ENCODE measurements at places on chromosomes 13 and 19.

DNA sequence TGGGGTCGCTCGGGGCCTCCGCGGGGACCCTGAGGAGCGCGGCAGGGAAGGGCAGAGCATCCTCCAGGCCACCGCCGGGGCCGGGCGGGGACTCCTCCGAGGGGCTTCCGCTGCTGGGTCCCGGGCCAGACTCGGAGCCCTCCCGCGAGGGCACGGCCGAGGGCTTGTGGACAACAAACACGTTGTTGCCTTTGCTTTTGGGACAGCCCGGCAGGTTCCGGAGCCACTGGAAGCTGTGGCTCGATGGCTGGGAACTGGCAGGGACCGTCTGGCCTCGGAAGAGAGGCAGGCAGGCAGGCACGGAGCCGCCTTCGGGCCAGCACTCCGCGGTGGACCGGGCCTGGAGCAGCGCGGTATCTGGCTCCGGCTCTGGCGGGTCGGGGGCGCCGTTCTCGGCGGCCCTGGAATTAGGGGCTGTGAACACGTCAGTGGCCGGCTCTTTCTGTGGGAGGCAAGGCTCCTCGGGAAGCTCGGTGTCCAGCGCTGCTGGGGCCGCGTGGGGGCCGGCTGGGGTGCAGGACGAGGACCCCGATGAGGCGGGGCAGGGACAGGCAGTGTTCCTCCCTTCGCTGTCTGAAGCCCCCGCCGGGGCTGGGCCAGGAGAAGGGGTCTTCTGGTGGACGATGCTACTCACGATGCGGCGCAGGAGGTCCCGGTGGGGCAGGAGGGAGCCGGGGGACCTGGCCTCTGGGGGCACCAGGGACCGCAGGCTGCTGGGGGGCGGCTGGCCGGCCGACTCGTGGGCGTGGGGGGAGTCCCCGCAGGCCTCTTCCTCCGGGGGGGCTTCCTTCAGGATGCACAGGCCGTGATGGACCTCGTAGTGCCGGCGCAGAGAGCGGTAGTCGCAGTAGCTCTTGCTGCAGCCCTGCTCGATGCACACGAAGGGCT is 27.6 kb downstream of the ZNF541 start:
- no peak for DNase-seq

GRCh38 chr19:35002037-35002535 is 2.0 kb downstream of the GRAMD1A start:
- DNase-seq: no peak

DNA sequence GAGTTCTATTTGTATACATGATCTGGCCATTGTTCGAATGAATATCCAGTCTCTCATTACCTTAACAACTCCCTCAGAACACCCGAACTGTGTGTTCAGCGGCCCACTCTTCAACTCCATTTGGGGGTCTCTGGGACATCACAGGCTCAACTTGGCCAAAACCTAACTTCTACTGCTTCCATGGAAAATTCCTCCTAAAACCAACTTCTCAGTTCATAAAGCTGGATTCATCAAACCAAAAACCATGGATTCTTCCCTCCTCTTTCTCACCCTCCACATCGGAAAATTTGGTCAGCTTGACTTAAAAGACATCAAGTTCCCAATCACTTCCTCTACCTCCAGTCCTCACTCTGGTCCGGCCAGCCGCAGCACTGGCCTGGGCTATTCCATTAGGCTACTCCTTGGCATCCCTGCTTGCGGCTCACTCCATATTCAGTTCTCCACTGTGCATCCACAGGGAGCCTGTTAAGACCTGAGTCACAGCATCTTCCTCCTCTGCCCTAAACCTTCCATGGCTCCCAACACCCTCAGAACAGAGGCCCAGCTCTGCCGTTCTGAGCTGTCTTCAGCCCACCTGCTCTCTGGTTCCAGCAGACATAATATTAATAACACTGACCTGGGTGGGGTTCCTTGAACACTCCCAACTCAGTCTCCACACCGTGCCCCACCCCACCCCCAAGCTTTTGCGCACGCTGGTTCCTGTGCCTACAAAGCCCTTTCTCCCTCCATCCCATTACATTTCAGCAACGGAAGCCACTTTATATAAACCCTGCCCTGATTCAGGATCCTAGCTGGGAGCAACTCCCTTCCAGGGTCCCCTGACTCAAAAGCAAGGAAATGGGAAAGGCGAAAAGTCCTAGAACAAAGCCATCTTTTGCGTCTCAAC is 1.1 kb downstream of the ZNF792 start:
- no peak for DNase-seq

DNA sequence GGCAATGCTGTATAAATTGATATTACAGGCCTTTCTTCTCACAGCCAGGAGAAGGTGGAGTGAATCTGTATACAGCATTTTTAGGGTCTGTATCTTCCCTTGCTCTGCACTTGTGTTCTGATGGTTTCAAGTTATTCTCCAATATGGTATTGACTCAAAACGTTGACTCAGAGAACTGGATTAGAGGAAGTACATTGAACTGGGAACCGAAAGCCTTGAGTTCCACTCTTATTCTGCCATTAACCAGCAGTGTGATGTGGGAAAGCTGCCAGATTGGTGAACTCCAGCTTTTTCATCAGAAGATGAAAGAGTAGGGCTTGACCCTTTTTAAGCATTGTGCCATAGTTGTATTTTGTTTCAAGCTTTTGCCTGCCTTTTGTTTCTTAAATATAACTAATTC is 167.7 kb downstream of the SPRY2 start:
- DNase-seq: no peak

DNA sequence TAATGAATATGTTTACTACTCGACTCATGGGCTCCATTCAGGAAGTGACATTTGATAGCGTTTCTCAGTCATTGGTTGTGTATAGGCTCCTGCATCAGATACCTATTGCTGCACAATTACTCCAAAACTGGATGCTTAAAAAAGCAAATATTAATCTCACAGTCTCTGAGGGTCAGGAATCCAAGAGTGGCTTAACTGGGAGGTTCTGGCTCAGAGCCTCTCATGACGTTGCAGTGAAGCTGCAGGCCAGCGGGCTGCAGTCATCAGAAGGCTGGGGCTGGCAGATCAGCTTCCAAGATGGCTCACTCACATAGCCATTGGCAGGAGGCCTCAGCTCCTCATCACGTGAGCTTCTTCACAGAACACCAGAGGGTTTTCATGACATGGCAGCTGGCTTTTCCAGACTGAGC is 525.1 kb upstream of the NBEA start:
- no peak for DNase-seq

DNA sequence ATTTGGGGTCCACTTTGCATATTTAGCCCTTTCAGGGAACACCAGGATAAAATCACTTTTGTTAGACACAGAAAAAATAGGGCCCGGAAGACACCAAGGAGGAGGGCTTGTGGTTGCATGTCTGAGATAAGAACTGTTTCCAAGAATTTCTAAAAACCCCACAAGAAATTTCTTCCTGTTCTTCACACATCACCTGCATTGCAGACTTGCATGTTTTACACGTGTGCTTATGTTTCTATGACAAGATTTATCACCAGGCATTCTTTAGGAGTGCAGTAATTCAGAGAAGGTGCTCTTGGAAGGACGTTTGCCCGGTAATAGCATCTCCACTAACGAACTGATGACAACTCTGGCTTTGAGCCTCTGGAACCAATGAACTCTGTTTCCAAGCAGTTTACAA is 7.1 kb upstream of the ACTL9 start:
- DNase-seq: no peak

DNA sequence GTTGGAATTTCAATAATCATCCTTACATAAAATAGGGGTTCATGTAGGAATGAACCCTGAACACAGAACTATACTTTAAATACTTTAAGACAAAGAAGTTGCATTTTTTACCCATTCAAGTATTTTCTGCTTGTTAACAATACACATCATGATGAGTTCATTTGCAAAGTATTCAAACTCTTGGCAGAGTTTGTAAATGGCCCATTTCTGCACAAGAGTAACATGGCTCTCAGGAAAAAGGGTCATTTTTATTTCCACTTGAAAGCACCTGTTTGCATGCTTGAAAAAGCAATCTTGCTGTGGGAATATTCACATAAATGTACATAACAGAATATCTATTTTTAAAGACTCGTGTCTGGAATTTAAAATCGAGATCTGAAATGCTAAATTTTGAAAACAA is 18.1 kb downstream of the ESD start:
- DNase-seq: no peak

DNA sequence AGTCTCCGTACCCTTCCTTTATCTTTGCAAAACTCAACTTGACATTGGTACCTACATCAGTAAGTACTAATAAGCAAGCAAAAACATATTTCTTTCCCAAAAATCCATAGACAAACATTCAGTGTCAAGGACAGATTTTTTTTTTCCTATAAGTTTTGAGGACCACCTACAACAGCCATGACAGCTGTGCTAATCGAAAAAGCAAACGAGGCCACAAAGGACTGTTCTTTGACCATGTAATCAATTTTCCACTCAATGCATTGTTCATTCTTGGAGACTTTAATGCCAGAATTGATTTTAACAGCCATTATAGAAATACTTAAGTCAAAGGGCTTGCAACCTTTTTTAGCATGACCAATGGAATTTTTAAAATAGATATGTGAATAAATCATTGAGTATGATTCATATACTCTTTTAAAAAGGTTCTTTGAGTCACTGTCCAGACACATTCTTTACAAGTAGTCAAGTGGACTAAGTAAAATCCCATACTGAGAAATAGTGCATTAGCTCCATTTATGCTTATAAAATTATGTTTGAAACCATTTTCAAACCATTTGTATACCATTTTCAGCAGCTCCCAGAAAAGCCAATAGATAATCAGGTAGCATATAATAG is 323.9 kb downstream of the MZT1 start:
- DNase-seq: no peak

GRCh38 chr19:30784850-30785457 is 412.8 kb downstream of the ZNF536 start:
- DNase-seq: peak; percentile 52

GRCh38 chr13:38141792-38142191 is 207.9 kb upstream of the UFM1 start:
- no peak for DNase-seq

GRCh38 chr13:100506600-100507422 is 81.8 kb downstream of the GGACT start:
- DNase-seq: no peak

DNA sequence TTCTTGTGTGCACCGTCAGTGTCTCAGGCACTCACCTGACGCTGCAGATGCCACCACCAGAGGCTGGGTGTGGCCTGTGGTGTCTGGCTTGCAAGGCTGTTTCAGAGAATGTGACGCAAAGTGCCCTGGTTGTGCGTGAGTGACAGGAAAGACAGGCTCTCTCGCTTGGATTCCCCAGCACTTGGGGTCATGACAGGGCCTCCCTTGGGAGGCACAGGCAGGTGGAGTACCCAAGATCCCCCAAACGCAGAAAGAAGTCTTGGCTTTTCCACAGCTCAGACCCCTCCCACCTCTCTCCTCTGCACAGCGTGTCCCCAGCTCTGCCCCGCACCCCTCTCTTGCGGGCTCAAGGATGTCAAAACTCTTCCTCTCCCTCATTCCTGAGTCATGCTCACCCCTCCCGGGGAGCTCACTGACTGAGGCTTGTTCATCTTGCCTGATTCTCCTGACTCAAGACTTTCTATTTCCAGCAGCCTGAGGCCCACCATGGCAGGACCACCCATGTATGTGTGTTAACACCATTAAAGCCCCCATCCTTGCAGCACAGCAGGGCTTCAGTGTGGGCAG is 21.0 kb downstream of the DHX34 start:
- no peak for DNase-seq

- DNase-seq: peak; percentile 48
Measured at GRCh38 chr19:14432791-14433553, at the start of gene PKN1. Gene PKN1 (plus strand): TSS chr19:14433306. CDS start chr19:14433522, 216 bp downstream.

GRCh38 chr13:46593398-46593797 is 40.4 kb downstream of the LRCH1 start:
- DNase-seq: peak; percentile 62

DNA sequence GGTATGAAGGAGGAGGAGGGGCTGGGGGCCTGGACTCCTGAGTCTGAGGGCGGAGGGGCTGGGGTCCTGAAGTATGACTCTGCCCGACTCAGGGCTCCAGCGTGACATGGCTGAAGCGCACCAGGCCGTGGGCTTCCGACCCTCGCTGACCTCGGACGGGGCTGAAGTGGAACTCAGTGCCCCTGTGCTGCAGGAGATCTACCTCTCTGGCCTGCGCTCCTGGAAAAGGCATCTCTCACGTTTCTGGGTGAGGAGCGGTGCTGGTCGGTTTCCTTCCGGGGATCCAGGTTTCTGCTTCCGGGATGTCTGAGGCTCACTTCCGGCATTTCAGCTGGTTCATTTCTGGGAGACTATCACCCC is 1.2 kb downstream of the CPT1C start:
- DNase-seq: no peak

DNA sequence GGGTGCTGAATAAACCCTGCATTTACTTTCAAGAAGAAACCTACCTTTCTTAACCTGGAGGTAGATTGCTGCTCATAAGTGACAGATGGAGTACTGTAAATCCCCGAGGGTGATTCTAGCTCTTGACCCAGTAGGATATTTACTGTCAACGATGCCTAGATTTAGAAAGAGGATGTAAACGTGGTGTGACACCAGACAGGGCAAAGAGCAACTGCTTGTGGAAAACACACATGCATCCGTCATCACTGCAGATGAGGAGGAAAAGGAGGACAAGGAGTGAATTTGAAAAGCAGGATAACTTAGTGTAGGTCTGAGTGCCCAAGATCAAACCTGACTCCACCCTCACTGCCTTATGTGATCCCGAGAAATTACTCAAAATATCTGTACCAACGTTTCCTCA is 9.8 kb upstream of the CLN5 start:
- DNase-seq: no peak

GRCh38 chr19:49749771-49750170 is 13.3 kb downstream of the TSKS start:
- DNase-seq: no peak

- DNase-seq: no peak
Measured at GRCh38 chr13:60139272-60139671, 24.5 kb downstream of the DIAPH3 start.

DNA sequence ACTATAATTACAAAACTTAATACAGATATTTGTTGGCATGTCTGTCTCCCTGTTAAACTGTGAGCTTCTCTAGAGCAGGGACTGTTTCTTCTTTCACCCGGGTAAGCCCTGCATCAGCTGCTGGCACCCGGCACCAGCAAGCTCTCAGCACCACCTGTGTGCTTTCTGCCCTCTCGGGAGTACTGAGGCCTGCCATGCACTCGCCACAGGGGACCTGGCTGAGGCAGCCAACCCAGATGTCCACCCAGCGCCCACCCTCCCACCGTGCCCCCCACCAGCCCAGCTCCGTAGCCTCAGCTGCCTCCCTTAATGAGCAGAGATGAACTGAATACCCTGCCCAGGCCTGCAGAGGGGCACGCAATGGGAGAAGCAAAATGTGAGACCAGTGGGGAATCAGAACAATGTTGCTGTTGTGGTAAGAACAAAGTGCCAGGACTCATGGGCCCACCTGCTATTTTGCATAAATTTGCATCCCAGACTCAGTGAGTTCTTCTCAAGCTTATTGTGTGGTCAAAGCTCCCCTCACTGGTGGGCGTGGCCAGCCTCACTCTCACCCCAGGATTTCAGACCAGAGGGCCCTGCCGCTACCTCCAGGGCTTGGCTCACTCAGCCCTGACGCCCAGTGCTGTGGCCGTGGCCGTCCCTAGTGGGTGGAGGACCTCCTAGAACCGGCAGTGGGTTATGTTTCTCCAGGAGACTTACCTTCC is 14.6 kb upstream of the SERPINE3 start:
- DNase-seq: no peak

All from stimulated activated CD4-positive, alpha-beta T cell treated with anti-CD3 and anti-CD28 coated beads, Interleukin-1b, Interleukin-23, amount 100 ng/mL, for 48 hours (primary cell).